Jurkat, Clone E6-1 (cell line): ENCODE measurements at places on chromosomes 7 and 10.

- DNase-seq: peak; percentile 80
Observed at GRCh38 chr7:140696024-140696679, 356 bp upstream of the NDUFB2 start.

DNA sequence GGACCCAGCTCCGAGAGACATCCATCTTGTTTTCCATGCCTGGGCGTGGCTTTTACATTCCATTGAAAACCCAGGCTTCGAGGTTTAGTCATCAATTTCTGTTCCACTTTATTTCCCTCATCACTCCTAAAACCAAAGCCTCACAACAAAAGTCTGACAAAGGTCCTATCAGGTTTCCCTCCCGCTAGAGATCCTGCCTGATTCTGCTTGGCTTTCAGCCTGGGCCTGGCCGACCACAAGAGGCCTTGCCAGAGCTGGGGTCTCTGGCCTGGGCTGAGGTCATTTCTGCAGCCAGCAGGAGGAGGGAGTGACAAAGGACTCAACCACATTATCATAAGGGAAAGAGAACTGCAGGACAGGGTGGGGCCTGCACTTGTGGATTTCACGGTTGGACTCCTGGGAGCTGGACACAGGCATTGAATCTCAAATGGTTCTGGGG is 167.0 kb downstream of the FANK1 start:
- no peak for DNase-seq

GRCh38 chr7:93551063-93551895 is 23.2 kb downstream of the CALCR start:
- peak; percentile 44 for DNase-seq

GRCh38 chr7:151109094-151110048 is 23.1 kb downstream of the AGAP3 start:
- DNase-seq: no peak

DNA sequence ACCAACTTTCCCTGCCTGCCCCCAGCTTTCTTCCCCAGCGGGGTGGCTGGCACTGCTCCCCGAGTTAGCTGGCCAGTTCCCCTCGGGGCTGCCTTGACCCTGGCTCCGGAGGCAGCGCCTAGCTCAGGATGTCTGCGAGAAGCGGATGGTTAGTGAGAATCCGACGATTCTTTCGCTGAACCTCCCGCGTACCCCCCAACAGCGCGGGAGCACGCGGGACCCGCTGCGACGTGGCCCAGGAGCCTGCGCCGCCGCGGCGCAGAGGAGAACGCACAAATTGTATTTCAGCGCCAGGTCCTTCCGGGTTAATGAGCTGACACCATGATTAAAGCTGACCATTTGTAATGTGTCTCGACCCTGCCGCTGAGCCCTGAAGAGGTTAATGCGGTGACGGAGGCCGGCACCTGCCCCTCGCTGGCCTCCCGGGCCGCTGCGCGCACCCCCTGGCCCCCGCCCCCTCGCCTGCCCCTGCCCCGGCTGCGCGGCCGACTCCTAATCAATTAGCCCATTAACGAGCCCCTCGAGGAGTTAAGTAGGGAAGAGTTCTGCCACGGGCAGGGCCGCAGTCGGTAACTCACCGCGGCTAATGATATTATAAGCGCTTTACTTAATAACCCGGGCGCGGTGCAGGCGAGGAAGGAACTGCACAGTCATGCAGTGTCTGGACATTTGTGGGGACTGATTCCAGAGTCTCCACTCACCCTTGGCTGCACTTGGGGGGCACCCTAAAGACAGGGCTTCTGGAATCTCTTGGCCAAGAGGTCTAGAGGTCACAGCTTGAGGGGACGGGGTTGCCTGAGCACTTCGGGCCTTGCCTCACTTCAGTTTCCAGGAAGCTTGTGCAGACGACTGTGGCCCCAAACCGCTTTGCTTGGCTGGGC is 1.7 kb upstream of the HMX2 start:
- no peak for DNase-seq

DNA sequence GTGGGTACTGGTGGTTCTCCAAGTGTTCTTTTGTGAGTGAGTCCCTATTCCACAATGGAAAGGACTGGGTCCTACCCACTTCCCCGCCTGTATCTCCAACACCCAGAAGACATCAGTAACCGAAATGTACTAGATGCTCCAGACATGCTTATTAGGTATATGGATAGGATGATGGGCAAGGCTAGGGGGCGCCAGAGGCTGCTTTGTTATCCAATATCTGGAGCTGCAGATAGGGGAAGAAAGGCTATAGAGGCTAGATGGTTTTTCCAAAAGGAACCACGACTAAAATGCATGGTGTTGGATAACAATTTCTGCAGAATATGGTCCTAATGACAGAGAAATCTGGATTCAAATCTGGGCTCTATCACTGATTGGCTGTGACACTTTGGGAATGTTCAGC is 56.2 kb upstream of the TM9SF3 start:
- DNase-seq: peak; percentile 45

- DNase-seq: no peak
Observed at GRCh38 chr7:90192876-90193750, 18.4 kb upstream of the STEAP2 start.

DNA sequence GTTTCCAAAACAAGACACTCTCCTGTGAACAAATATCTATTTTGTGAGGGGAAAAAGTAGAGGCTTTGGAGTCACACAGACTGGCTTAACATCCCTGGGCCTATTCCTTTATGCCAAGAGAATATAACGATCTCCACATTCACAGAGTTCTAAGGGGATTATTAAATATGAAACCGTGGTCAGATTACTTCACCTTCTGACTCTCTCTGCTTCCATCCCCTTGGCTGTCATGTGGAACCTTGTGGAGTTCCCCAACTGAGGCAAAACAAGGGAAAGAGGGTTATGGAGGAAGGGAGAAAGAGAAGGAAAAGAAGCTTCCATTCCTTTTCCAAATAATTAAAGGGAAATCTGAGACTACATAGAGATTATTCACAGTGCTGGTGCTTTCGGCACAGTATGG is 55.5 kb upstream of the ATP6V0A4 start:
- no peak for DNase-seq

GRCh38 chr10:24519950-24520349 is 203.7 kb downstream of the ARHGAP21 start:
- peak; percentile 32 for DNase-seq

GRCh38 chr10:53115660-53116059 is 343.1 kb upstream of the MBL2 start:
- DNase-seq: no peak

DNA sequence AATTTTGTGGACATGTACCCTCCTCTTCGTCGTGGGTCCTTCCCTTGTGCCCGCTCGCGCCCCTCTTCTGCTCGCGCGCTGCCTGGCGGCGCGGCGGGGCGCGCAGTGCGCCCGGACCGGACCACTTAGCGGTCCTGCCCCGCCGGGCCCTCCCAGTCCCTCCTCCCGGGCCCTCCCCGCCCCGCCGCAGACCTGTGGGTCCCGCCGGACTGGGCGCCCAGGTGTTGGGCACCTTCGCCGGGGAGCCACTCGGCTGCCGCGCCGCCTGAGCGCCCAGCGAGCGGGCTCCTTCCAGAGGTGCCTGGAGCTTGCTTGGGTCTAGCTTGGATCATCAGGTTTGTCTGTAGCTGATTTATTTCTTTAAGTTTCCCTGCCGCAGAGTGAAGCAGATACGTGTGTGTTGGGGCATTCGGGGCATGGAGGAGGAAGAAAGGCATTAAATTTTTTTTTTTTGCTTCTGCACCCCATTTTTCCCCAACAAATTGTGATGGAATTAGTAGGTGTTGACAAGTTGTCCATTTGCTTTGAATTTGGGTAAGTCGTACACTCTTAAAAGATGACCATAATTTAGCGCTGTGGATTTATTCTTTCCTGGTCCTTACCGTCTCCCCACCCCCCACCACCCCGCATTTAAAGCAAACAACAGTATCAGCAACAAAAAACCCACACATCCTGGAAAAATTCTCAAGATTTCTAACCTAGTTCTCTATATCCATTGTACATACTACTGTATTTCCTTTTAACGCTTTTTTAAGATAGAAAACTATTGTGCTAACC is 905 bp downstream of the C1GALT1 start:
- DNase-seq: no peak

DNA sequence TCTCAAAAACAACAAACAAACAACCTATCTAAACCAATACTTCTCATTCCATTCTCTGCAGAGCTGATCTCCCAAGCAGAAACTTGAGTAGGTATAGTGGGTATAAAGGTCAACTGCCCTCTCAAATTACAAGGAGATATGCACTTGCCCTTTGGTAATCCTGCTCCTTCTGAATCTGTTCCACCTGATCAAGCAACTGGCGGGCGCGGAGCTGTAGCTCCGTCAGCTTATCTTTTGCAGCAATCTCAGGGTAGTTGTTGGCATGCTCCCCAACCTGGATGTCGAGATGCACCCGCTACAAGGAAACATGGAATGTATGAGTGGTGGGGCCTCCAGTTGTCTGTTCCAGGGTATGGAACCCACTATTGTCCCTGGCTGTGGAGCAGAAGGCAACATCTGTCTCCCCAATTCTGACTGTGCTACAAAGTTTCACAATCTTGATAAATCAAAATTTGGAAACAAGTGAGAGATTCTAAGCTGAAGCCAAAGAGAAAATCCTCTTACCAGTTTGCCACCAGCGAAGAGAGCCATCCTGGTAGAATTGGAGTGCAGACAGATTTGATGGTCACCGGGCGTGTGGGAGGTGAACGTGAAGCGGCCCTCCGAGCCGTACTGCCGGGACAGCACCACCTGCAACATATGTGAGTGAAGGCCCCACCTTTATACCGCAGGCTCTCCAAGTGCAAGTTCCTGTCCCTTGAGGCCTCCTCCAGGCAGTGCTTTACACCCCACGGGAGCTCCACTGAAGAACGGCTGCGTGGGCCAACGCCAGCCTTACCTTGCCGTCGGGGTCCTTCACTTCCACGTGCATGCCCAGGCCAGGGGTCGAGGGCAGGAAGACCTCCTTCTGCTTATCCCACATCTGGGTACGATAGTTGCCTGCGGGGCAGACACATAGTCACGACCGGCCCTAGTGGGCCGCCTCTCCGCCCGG is 819 bp downstream of the TMED4 start:
- DNase-seq: peak; percentile 49

- DNase-seq: no peak
Observed at GRCh38 chr10:132400547-132401151, 3.6 kb downstream of the PWWP2B start.

DNA sequence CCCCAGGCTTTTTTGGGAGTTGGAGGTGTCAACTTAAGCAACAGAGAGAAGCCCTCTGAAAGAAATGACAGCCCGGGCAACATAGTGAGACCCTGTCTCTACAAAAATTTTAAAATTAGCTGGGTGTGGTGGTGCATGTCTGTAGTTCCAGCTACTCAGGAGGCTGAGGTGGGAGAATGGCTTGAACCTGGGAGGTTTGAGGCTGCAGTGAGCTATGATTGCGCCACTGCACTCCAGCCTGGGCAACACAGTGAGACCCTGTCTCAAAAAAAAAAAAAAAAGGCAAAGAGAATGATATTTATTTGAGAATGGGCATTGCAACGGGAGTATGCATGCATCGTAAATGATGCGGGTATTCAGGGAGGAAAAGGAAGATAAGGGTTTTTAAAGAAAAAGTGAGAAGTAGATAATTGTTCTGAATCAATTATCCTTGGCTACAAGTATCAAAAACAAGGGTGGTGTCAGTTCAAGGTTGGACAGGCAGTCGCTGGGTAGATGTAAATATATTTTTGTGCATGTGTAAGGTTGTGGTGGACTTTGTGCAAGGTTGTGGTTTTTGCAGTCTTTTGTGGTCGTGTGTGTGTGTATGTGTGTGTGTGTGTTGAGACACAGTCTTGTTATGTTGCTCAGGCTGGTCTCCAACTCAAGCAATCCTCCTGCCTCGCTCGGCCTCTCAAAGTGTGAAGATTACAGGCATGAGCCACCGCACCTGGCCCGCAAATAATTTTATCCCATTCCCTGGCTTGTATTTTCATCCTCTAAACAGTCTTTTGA is 65.6 kb downstream of the COL26A1 start:
- peak; percentile 15 for DNase-seq

DNA sequence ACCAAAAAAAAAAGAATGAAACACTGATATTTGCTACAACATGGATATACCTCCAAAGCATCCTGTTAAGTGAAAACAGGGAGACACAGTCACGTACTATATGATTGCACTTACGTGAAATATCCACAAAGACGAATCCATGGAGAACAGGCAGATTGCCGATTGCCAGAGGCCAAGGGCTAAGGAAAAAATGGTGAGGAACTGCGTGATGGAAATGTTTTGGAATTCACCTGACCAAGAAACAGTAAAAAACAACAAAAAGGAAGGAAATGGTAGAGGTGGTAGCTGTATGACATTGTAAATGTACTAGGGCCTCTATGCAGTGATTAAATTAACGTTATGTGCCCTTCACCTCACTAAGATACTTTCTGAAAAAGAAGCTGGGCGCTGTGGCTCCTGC is 44.1 kb upstream of the GTF2IRD1 start:
- DNase-seq: no peak
